ENCODE measurements at places on chromosomes 4 and X.

GRCh38 chr4:55781812-55782211, 37.8 kb upstream of the EXOC1L start:
- no peak for DNase-seq

- no peak for DNase-seq
Measured at GRCh38 chrX:51975811-51976210, 82.4 kb downstream of the MAGED1 start.

DNA sequence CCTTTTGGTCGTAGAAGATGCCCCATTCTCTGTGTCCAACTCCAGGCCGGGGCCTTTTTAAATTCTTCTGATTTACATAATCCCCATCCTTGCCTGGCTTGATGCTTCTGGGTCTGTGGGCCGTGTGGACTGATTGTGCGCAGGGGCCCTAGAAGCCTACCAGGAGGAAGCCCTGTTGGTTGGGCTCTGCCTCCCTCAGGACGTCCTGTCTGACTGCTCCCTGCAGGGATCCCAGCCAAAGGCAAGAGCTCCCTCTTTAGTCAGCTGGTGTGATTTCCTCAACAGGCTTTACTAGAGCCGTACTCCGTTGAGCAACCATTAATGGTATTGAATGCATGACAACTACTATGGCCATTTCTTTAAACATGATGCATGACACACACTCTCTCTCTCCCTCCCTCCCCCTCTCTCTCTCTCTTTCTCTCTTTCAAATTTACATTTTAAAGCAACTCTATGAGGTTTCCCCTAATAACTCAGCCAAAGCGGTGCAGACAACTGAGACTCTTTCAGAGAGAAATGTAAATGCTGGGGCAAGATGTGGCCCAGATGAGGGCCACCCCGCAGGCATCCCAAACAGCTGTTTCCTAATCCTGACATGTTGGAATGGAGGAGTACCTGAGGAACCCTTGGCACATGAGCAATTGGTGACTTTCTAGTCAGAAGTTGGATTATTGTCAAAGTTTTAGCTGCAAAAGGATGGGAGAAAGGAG, 117.3 kb downstream of the DRD5 start:
- DNase-seq: no peak

DNA sequence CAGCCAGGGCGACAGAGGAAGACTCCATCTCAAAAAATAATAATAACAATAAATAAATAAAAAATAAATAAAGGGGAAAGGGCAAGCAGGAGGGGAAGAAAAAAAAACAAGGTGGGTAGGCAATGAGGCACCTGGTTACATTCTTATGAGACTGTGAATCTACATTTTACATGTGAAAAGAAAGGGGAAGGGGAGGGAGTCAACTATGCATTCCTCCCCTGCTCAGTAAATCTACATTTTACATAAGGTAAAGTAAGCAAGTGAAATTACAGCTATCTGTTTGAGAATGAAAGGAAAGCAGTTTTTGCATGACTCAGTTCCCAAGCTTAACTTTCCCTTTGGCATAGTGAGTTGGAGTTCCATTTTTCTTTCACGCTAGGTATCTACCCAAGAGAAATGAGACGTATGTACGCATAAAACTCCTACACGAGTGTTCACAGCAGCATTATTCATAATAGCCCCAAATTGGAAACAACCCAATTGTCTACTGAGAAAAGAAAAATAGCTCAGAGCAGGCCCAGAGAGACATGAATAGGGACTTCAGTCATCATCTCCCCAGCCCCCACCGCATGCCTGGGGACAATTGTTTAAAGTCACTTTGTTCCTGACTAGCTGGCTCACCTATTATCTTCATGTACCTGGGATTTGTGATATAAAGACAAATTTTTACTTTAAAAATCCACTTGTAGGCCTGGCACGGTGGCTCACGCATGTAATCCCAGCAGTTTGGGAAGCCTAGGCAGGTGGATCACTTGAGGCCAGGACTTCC, 52.4 kb downstream of the DDX3X start:
- peak; percentile 24 for DNase-seq

DNA sequence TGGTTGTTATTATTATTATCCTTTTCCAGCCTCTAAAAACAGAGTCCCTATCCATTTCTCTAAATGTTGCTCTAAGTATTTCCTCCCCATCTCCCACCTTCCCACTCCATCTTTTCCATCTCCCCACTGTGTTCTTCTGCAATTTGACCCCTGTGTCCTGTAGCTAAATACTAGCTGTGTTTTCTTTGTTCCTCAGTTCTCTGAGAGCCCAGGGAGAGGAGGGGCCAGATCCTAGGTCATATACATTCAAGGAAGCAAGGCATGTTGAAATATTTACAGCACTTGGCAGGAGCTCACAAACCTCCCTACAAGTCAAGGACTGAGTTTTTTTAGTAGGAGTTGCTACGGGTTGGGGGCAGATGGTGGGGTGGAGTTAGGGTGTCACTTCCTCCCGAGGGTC, 10.5 kb downstream of the SLC16A2 start:
- DNase-seq: no peak

DNA sequence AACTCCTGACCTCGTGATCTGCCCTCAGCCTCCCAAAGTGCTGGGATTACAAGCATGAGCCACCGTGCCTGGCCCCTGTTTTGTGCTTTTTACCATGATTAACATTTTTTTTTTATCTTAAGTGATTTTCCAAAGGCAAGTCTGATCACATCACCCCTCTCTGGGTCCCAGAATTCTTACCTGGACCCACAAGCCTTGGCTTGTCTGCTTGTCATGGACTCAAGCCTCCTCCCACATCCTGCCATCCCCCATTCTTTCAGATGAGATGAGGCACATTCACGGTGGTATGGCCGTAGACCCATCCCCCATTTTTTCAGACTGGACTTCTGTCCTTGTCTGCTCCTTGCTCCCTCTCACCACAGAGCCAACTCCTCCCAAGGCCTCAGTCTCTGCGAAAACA, 55.3 kb downstream of the APLN start:
- DNase-seq: no peak

GRCh38 chrX:30573125-30573524, 4.4 kb downstream of the TASL start:
- DNase-seq: no peak

DNA sequence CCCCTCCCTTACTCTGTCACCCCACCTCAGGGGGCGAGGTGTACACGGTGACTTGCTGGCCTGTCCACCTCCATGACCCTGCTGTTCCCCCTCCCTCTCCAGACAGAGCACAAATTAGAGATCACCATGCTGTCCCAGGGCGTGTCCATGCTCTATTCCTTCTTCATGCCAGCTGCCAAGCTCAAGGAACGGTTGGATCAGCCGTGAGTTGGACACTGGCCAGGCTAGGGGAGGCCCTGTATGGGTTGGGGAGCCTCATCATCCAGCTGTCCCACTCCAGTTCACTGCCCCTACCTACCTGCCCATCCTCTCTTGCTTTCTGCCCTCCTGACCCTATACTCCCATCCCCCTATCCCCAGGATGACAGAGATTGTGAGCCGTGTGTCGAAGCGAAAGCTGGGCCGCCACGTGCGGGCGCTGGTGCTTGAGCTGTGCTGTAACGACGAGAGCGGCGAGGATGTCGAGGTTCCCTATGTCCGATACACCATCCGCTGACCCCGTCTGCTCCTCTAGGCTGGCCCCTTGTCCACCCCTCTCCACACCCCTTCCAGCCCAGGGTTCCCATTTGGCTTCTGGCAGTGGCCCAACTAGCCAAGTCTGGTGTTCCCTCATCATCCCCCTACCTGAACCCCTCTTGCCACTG, 3.9 kb upstream of the CDK16 start:
- no peak for DNase-seq

- DNase-seq: no peak
Measured at GRCh38 chrX:55011294-55011693, 11.1 kb downstream of the APEX2 start.

DNA sequence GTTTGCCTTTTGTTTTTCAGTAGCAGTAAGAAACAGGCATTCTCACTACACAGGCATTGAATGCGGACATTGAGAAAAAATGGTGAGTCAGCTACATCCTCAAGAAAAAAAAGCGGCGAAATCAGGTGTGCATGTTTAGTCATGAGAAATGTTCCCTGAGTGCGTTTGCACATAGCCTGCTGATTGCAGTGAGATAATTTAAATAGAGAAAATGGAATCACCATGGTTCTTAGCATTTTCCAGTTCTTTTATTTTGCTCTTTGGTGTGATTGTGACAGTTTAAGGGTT, 54.1 kb upstream of the CLDN34 start:
- DNase-seq: no peak

GRCh38 chr4:76658231-76659102, 223.4 kb downstream of the SHROOM3 start:
- DNase-seq: no peak

DNA sequence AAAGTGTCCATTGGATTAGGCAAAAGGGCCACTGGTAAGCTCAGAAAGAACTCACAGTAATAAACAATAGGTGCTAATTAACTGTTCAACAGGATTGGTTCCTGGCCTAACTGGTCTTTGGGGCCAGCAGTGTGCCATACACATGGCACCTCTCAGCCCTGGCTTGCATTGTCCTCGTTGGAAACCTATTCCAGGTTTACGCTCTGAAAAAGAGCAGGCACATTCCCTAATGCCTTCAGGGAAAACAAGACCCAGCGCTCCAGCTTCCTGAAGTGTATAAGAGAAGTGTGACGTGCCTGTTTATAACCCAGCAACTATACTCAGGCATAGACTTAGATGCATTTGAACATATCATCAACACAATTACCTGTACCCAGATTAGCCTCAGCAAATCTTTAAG, 51.9 kb upstream of the RBM47 start:
- DNase-seq: no peak

DNA sequence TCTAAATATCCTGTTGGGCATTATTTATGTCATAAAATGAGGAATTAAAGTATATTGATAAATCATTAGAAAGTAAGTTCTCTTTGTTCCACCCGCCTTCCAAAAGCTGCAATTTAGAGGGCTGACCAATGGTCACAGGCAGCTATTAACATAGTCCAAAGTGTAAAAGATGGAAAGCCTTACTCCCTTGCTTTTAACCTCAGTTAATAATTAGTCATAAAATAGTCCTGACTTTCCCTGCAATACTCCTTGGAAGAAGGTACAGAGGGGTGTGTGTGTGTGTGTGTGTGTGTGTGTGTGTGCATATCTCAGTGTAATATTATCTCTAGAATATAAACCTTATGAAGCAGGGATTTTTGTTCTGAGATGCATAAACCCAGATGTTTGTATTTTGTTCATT, 275.4 kb downstream of the FAT4 start:
- no peak for DNase-seq

DNA sequence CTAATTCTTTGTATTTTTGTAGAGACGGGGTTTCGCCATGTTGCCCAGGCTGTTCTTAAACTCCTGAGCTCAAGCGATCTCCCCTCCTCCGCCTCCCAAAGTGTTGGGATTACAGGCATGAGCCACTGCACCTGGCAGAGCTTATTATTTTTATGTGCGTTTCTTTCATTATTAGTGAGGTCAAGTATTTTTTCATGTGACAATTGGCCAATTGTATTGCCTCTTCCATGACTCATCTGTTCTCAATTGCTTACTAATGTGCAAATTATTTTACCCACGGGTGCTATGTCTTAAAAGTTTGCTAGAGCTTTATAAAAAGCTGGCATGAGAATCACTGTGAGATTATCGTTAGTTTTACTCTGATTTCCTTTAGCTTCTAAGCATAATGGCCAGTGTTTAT, 13.0 kb upstream of the ARX start:
- DNase-seq: no peak

DNA sequence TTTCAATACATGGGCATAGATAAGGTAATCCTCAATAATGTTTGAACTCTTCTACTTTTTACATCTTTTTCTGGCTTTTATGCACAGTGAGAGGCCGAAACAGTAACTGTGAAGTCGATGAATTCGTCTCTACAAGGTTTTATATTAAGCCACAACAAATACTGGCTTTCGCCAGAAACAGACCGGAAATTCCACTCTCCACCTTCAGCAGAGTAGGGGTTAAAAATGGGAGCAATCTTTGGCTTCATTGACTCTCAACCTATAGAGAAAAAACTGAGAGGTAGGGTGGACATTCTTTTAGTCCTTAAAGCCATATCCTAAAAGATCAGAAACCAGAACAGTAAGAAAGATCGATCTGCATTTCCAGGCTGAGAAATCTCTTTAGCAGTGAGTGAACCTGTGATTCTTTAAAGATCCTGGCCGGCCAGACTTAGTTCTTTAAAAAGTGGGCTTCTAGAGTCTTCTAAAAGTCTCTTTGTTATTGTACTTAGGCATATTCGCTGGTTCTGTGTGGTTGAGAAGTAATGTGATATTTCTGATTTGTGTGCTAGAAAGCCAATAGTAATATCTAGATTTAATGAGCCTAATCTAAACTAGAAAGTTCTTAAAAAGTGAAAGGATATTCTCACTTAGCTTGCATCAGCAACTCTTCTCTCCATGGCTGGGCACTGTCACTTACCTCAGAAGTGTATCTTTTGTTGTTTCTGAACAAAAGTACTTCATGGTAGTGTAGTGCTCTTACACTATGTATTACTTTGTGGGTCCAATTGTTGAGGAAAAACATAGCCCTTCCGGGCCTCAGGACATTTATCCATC, 2.0 kb downstream of the HSPA4L start:
- no peak for DNase-seq

GRCh38 chrX:53714580-53715345, 28.2 kb upstream of the HUWE1 start:
- DNase-seq: peak; percentile 68

DNA sequence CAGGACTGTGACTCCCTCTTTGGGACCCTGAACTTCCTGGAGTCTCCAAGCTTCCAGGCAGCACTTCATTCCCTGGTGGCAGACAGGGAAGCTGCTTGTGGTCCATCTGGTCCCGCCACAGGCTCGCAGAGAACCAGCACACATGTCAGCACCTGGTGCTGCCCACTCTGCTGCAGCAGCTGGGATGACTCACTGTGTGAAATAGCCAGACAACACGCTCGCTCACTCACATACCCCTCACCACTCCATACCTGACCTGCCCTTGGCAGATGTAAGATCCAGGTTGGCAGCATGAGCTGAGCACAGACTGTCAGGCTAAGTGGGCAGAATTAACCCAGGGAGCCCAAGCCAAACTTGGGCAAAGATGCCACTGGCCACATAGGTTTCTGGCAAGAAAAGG, 613.5 kb downstream of the PCDH18 start:
- no peak for DNase-seq

DNA sequence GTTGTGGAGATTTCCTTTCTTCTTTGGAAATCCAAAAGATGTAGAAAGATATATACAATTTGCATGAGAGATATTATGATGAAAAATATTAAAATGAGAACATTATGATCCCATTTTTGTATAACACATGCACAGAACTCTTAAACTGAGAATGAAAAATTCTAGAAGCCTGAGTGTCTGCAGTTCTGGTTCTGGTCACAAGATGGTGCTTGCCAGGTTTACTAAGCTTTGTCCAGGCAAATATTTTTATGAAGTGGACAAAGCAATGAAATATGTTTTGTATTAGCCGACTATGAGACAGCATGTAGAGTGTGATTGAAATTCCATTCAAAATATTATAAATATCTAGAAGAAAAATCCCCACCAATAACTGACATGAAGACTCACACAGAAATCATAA, 2.2 kb downstream of the PWWP3B start:
- no peak for DNase-seq

DNA sequence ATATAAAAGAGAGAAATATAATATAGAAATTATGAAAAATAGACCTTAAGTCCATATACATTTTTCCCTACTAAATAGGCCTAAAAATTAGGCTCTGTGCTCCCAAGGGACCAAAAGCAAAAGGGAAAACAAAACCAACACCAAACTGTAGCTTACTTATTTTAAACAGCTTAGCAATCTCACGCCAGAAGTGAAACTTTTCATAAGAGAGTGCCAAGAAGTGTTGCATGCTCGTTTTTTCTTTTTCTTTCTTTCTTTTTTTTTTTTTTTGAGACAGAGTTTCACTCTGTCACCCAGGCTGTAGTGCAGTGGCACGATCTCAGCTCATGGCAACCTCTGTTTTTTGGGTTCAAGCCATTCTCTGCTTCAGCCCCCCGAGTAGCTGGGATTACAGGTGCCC, 250.4 kb downstream of the TMA16 start:
- DNase-seq: no peak

All from stimulated activated CD8-positive, alpha-beta memory T cell treated with anti-CD3 and anti-CD28 coated beads, Interleukin-4, amount 100 ng/mL, for 48 hours (primary cell).